Jurkat, Clone E6-1 (cell line): ENCODE measurements at places on chromosomes 12 and 14.
A peak's percentile ranks its signal among the peaks of the same experiment; 100 is the strongest.

DNA sequence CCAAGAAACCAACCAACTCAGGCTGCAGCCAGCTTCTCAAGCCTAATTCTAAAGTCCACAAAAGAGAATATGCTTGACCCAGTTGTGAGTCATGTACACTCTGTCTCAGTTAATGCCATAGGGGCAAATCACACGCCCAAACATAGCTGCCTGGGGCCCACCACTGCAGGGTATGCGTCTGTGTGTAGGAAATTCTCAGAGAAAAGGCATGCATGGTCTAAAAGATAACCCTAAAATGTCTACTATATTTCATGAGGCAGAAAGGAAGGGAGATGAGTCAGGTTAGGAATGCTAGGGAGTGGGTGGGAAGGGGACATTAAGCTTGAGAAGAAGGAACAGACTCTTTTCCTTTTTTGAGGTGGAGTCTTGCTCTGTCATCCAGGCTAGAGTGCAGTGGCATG, 22.3 kb upstream of the SPTLC2 start:
- DNase-seq = no peak

GRCh38 chr14:100396266-100396795, 73.2 kb downstream of the SLC25A47 start:
- DNase-seq = no peak

DNA sequence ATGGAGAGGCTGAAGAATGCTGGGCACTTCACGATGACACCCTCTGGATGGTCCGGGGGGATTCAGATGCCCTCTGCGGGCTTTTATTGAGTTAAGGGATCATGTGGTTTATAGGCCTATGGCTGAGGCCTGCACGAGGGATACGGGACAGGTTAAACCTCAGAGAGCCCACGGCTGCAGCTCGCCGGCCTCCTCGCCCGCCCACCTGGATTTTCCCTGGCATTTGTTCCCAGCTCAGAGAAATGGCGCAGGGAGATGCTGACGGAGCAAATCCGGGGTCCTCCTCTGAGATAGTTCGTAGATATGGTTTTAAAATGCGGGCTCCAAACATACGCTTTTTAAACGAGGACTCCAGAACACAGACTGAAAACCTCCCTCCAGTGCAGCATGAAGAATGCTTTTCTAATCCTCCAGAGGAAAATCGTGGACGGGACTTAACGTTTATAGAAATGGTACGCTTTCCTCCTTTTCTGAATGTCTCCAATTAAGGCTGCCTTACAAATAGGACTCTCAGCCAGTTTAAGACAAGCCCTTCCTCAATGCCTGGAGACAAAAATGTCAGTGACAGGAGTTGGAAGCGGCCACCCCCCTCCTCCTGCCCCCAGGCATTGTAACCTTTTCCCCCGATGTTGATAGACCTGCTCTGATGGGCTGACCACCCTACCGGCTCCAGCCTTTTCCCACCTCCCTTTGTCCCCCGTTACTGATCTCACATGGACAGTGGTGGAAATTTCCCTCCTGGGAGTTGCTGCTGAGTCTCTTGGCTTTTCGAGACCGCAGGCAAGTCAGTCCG, 16.6 kb downstream of the CCND2 start:
- no peak for DNase-seq

GRCh38 chr12:119060847-119061796, 79.8 kb downstream of the SRRM4 start:
- DNase-seq = peak; percentile 70

DNA sequence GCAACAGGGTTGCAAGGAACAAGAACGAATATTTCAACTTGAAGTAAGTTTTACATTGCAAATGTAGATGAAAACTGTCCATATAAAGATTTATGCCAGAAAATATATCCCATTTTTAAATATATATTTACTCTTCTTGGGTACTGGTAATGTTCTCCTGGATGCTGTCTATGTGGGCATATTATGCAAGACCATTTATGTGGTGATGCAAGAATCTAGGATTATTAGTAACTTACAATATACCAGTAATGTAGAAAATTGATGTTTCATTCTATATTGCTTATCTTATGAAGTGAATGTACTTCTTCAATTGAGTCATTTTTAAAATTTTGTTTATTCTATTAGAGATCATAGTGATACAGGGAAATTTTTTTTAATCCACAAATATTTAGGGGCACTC, 25.1 kb downstream of the FGFR1OP2 start:
- no peak for DNase-seq

GRCh38 chr14:102551995-102552705, 40.3 kb upstream of the RCOR1 start:
- no peak for DNase-seq

DNA sequence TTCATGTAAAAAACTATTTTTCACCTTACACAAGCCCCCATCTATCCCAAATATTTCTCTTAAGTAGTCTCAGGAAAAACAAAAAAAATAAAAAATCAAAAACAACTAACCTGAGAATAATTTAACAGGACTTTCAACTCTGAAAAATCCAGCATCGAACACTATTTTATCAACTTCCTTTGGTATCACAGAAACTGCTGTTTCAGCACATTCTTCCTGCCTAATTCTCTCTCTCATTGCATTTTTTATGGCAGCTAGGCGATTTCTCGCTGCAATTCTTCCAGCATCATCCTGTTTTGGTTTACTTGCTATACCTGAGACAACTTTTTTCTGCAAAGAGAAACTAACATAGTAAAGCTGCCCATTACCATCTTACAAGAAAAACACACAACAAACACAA, 29.4 kb downstream of the LGALS3 start:
- no peak for DNase-seq

DNA sequence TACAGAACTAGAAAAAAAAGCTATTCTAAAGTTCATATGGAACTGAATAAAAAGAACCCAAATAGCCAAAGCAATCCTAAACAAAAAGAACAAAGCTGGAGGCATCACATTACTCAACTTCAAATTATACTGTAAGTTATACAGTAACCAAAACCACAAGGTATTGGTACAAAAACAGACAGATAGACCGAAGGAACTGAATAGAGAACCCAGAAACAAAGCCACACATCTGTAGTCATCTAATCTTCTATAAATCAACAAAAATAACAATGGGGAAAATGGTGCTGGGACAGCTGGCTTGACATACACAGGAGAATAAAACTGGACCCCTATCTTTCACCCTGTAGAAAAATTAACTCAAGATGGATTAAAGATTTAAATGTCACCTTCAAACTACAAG, 38.1 kb upstream of the CMKLR1 start:
- DNase-seq = no peak

DNA sequence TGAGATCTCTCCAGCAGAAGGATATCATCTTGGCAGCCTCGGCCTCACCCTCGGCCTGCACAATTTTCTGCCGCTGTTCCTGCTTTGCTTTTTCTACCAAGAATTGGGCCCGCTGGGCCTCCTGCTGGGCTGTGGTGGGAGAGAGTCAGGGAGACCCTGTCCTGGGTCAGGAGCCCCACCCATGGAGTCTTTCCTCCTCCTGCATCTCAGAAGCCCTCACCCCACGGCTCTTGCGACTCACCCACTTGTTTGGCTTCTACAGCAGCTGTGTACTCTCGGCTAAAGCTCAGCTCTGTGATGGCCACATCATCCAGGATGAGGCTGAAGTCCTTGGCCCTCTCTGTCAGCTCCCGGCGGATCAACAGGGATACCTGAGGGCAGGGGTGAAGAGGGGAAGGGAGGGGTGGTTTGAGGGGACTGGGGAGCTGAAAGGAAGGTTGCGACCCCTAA, 2.8 kb downstream of the PHB2 start:
- DNase-seq = no peak

GRCh38 chr14:67859169-67859749, 39.7 kb downstream of the RAD51B start:
- no peak for DNase-seq

DNA sequence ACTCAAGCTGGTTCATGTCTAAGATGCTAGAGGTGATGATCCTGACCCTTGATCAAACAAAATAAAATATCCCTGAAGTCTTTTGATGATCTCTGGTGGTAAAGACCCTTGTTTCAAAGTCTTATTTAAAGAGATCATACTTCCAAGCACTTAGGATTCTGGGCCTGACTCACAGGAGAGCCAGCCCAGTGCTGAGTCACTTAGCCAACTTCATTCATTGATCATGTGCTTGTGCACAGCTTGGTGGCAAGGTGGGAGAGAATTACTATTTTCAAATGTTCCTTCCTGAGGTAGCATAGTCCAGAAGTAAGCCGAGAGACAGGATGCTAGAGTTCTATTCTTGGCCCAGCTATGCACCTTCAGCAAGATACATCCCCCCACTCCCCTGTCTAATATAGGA, 40.6 kb downstream of the SCN8A start:
- no peak for DNase-seq

DNA sequence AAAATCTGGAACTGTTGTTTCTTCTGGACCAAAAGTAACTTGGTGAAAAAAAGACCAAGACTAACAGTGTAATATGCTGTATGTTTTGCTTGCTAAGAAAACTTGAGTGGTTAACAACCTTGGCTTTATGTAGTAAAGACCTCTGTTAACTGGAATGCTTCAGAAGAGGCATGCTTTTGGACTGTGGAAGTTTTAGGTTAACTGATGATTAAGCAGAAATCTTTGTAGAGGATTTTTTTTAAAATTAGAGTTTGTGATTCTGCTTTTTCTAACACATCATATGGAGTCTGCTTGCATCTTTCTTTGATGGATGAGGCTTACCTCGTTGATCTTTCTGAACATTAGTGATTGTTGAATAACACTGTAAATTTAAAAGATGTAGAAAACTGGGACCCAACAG, 17.5 kb downstream of the PELI2 start:
- DNase-seq = no peak

DNA sequence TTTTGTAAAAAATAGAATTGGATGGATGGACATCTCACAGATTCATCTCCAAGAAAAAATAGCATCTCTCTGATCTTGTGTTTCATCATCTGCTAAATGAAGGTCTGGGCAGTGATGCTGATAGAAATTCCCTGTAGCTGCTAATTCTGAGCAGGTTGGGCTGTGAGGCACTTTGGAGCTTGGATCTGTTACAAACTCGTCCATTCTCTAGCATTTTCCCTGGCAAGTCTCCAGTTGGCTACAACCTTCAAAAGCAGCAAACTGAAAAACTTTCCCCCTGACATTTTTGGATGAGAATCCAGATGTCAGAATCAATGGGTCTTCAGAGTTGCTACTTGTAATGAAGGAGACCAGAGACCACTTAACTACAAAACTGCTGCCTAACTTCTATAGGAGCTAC, 72.7 kb downstream of the TPH2 start:
- no peak for DNase-seq
